ENCODE measurements at places on chromosomes 12 and 14.

DNA sequence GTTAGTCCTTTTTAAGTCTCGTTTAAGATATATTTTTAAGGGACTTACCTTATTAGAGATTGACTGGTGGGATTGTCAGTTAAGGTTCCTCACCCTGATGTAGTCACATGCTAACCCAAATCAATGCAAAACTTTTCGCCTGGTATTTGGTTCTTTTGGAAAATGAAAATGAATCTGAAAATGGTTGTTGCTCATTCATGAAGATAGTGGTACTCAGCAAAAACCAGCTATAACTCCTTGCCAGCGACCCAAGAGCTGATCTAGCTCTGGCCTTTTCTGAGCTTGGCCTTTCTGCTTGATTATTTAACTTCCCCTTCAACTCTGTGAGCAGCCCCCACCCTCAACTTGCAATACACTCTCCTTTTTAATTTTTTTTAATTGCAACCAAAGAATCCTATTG, 85.0 kb upstream of the GTF2A1 start:
- DNase-seq = no peak

GRCh38 chr12:110636516-110636915, 22.6 kb downstream of the TCTN1 start:
- DNase-seq = no peak

- no peak for DNase-seq
Observed at GRCh38 chr12:84075991-84076390, 836.6 kb downstream of the SLC6A15 start.

DNA sequence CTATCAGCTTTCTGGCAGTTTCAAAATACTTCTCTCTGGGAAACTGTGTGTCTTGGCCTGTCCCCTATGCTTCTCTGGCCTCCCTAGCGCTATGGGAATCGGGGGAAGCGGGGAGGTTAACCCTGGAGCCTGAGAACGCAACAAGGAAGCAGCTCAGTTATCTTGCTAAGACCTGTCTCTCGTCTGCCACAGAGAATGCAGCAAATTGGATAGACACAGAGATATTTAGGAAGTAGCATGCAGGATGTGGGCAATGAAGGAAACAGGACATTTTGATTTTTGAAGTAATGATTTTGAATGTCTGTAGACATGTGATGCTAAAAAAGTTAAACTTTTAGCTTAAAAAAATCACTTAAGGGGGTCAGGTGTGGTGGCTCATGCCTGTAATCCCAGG, 6.6 kb upstream of the CALCOCO1 start:
- DNase-seq = no peak

DNA sequence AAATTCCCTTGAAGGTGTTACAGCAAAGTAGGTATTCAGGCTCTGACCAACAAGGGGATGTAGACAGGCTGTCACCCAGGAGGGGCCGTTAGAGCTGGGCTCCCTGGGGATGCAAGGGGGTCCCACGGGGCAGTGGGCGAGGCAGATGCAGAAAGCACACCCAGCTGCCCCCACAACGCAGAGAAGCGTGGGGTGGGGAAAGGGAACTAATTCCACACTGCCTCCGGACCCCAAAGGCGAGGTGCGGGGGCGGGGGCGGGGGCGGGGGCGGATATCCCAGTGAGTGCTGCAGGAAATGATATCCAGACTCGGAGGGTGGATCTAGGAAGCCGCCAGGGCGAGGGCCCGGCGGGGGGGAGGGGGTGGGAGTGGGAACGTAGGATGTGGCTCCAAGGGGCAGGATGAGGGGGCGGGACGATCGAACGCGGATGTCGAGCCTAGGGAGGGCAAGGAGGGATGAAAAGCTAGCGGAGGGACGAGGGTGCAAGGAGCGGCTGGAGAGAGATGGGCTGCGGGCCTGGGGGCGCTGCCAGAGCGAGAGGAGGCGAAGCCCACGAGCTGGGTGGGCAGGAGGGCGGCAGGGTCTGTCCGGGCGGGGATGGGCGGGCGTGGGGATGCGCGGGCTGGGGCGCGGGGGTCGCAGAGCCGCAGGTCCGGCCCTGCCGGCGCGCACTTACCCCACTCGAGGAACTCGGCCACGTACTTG, 874 bp downstream of the CDC42BPB start:
- no peak for DNase-seq

DNA sequence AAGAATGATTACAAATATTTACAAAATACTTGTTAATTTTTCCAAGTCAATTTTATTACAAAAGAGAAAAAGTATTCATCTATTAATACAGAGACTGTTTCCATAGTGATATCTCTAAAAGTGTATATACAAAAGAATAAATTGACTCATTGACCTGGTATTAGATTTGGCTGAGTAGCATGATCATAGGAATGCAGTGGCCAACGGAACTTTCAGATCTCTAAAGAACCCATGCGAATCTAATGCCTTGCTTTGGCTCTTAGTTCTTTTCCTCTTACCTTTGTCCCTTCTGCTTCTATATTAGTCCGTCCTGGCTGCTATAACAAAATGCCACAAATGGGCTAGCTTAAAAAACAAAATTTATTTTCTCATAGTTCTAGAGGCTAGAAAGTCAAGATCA, 717.8 kb downstream of the TMTC2 start:
- no peak for DNase-seq

DNA sequence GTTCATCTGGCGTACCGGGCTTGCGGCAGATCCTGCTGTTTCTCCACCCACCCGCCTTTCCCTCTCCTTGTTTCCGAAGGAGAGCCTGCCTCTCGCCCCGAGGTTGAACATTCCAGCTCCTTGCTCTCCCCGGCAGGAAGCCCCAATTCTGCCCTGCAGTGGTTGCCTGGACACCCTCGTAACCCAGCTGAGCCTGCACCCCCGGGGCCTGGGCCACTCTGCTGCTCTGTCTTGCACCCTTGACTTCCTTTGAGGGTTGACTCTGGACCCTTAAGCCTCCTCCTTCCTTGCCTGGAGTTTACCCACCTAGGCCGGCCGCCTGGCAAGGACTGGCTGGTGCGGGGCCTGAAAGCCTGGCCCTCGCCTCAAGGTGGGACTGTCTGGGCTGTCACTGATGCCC, 25.8 kb upstream of the NCOR2 start:
- no peak for DNase-seq

Data from GM04503 (cell line).